ENCODE measurements at places on chromosomes 6 and 20.

- no peak for DNase-seq
Observed at GRCh38 chr20:51331481-51331880, 211.0 kb downstream of the NFATC2 start.

DNA sequence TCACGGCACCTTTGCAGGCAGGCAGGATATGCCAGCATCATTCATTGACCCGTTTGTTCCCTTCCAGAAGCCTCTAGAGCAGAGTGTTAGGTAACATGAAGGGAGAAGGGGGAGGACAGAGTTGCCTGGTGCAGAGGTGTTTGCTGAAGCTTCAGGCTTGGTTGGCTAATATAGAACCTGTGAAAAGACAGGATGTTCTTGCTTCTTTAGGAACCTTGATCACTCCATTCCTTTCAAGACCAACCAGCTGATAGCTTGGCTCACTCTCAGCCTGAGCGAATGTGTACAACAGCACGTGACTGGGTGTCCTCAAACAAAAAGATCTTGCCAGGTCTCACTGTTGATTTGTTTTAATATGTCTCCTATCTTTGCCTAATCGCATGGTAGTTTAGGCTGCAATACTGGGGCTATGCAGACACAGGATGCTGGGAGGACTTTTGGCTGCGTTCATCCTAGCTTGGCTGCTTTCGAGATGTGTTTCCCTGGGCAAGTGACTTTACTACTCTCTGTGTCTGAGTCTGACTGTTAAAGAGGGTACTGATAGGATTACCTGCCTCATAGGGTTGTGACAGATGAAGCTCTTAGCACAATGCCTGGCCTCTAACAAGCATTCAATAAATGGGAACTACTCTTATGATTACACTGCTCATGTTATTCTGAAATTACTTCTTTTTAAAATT, 16.0 kb downstream of the SHLD1 start:
- no peak for DNase-seq

GRCh38 chr6:15796130-15796771, 133.4 kb upstream of the DTNBP1 start:
- no peak for DNase-seq

GRCh38 chr20:19861147-19861759, 103.2 kb downstream of the RIN2 start:
- DNase-seq: no peak

DNA sequence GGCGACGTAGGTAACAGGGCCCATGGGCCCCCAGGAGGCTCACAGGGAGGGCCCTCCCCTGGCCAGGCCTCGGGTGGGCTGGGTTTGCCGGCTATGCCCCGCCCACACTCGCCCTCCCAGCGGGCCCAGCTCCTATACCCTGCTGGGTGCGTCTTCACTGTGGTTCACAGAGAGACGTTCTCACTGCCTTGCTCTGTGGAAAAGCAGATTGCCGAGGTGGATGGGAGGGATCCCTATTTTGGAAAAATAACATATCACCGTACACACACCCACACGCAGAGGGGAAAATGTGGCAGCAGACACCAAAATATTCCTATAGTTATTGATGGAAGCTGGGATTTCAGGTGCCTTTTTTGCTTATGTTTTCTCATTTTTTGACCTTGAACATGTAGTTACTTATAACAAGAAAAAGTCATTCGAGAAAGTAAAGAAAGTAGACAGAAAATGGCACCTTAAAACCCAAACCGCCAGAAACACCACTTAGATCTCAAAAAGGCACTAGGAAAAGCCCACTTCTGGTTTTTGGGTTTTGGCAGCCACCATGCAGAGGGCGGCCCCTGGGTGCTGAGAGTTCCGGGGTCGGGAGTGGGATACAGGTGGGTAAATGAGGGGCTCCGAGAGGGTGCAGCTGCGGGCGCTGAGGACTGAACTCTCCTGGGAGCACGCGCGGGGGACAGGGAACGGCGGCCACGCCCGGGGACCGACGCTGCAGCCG, 49.4 kb downstream of the TMEM242 start:
- peak; percentile 92 for DNase-seq

DNA sequence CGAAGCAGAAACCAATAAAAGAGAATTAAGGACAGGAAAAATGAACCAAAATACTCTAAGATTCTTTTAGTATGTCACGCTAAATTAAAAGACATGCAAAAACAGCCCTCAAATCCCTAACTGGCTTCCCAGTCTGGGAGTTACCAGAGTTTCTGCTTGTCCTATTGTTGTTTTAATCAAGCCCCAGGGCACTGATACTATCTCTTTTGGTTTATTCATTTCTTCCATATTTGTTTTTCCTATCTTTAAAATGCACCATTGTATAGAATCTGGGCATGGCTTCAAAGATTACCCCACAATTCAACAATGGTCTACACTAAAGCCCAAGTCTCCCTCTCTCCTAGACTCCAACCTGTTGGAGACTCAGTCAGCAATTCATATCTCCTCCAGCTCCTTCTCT, 169.1 kb downstream of the MYLK4 start:
- DNase-seq: no peak

GRCh38 chr6:151553416-151554165, 59.8 kb downstream of the CCDC170 start:
- no peak for DNase-seq

- DNase-seq: no peak
Observed at GRCh38 chr6:160260367-160260766, 1.7 kb upstream of the SLC22A2 start.

GRCh38 chr6:167227984-167228383, 63.1 kb upstream of the UNC93A start:
- no peak for DNase-seq

- no peak for DNase-seq
Observed at GRCh38 chr6:144278659-144279314, 6.3 kb upstream of the UTRN start.

- DNase-seq: no peak
Observed at GRCh38 chr6:109052852-109053251, 41.8 kb downstream of the SESN1 start.

DNA sequence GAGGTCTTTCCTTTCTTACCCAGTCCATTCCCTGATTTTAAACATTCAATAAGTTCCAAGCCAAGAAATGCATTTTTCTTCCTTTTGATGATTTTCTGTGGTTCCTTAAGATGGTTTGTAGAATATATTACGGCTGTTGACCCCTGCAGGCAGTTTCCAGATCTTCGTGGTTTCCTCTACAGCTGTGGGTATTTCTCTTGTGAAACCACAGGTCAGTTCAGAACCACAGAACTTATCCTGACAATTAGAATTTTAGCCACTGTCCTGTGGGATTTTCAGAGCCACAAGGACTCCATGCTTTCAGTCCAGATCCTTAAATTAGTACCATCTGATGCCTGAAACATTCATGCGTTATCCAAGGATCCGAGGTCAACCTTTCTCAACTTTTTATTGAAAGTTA, 29.7 kb upstream of the EXOC2 start:
- DNase-seq: no peak

GRCh38 chr6:145155873-145156782, 579.2 kb downstream of the EPM2A start:
- no peak for DNase-seq

GRCh38 chr6:54134935-54135334, 23.7 kb downstream of the MLIP start:
- no peak for DNase-seq

DNA sequence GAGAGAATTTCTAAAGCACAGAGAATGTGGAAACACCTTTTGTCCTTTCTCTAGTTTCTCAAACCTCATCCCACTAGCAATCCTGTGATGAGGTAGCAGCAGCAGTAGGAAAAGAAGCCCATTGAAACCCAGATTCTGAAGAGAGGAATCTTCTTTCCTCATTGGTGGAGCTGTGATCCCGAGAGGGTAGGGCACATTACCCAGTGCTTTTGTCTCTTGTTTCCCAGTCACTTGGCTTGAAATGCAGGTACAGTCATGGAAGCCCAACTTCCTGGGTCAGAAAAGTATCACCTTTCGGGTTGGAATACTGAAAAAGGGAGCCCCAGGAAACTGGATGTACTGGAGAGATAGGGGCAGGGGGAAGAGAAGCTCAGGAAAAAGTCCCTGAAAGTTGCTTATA, 417.4 kb downstream of the TBC1D32 start:
- DNase-seq: no peak

DNA sequence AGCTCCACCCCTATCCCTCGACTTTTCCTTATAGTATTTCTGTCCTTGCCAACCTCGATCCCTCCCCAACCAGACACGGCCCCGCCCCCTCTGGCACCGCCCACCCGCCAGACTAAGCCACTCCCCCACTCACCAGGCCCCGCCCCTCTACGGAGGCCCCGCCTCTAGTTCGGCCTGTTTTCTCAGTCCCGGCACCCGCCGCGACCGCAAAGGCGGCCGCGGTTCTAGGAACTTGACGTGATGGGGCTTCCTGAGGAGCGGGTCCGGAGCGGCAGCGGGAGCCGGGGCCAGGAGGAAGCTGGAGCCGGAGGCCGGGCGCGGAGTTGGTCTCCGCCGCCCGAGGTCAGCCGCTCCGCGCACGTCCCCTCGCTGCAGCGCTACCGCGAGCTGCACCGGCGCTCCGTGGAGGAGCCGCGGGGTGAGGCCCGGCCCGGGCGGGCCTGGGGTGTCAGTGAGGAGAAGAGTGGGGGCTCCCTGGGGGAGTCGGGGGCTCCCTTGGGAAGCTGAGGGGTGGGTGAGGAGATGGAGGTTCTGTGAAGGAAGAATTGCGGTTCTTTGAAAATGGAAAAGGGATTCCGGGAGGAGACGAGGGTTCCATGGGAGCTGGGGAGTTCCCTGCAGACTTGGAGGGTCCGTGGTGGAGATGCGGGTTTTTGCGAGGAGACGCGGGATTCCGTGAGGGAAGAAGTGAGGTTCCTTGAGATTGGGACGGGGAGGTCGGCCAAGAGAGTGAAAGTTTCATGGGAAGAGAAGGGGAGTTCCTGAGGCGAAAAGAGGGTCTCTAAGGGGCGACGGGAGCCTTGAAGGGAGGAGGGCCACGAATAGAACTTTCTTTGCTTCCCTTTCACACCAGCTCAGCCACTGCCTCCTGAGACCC, at the start of gene ACSS2:
Gene ACSS2, plus strand, starts transcription at position 207 of the 877 bp plus-strand sequence. Its CDS starts 34 bp downstream, at position 241.
- peak; percentile 69 for DNase-seq

DNA sequence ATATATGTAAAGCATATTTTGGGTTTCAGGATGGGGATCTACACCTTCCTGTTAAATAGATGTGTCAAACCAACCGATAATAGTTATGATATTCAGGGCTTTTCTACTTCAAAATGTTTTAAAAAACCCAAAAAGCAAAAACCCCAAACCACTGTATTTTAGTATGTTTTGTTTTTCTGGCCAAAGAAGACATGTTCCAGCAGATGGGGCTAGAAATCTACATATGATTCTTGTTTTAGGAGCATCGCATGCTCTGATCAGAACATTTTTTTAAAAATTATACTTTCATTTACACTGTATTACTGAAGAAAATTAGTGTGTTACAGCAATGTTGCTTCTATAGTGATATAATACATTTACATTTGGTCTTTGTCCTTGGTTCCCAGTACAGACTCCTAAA, 11.0 kb downstream of the RMND1 start:
- no peak for DNase-seq

GRCh38 chr20:35947489-35947888, 6.8 kb downstream of the SCAND1 start:
- peak; percentile 36 for DNase-seq

DNA sequence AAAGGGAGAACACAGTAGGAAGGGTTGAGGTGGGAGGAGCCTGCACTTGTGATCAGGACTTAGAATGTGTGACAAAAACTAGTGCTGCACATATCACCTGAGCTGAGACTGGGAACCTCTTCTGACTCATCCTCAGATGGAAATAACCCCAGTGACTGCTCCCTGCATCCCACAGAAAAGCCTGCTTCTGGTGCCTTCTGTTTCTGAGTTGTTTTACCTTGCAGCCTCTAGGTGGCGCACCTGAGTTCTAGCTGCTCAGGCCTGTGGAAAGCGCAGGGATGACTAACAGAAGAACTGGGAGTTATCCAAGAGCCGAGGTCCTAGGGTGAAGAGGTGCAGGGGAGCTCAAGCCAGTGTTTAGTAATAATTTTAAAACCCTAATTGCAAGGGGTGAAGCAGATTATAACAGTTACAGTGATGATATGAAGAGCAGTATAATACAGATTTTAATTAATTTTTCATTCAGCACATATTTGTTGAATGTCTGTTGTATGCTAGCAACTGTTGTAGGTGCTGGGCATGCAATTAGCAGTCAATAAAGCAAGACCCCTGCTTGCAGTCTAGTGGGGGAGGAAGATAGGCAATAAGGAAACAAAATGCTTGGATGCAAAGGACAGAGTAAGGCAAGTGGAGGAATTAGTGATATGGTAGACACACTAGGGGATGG, 302.5 kb downstream of the DHX35 start:
- peak; percentile 42 for DNase-seq

DNA sequence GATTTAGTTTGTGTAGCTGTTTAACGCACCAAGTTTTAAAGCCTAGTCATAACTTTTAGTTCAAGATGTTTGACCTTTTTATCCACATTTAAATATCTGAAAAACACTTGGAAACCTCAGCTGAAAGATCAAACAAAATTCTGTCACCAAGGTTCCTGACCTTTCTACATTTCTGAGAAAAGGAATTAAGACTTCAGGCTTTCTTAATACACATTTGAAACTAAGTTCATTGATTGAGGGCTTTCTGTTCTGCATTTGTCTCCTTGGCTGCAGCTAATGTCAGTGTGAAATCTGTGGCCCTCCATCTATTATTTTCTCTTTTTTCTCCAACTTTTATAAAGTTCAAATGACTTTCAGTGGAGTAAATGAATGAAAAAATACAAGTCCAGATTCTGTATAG, 22.7 kb upstream of the FBXL4 start:
- DNase-seq: no peak
